ENCODE measurements at places on chromosomes 7 and 10. TPM values are rescaled to one million over a fixed set of nuclear protein-coding genes. Genes with fewer than 3 reads are reported as not detected.

The HOXA10 gene
- 9.2 TPM for total RNA-seq

The RELN gene
- 6.2 TPM for total RNA-seq

The ITGB8 gene
- total RNA-seq, result 13.6 TPM

The FAM237B gene
- total RNA-seq, result not detected

The SEMA3C gene
- 89.3 TPM for total RNA-seq

Data from posterior vena cava (tissue), 2 donors.